Stimulated activated CD8-positive, alpha-beta memory T cell treated with anti-CD3 and anti-CD28 coated beads, Interleukin-12 subunit alpha, Interleukin-12 subunit beta, amount 100 ng/mL, for 1 hour (primary cell): ENCODE measurements at places on chromosomes 11 and 22.

GRCh38 chr11:98736833-98737232, 283.9 kb upstream of the CNTN5 start:
- no peak for DNase-seq

DNA sequence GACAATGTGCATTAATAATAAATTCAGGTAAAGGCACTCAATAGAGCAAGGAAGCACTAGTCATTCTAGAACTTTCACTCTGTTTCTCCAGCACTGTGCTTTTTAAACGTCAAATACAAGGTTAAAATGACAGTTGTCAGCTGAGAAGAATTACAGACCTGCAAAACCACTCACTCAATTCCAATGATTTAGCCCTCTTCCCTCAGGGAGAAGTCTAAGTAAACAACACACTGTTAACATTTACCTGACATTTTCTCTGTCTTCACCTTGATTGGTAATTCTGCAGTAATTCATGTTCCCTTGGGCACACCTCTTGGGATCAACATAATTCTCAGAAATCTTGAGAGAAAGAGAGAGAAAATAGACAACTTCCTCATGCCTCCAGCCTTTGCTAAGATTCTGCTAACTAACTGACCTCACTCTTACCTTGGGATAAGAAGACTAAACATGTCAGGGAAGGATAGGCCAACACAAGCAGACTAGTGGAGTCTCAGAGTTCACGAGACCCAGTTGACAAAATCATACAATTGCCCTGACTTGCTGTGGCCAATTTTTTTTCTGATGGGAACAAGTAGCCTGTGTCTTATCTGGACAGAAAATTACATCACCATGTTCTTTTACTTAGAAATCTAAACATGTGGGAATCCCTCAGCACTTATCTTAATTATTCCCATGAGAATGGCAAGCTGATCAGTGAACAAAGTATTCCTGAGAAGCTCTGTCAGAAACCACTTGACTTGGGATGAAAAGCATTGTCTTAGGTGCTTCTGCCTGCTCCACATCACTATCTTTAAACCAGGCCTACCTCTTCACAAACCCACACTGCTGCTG, 516.8 kb upstream of the FAT3 start:
- DNase-seq: no peak

DNA sequence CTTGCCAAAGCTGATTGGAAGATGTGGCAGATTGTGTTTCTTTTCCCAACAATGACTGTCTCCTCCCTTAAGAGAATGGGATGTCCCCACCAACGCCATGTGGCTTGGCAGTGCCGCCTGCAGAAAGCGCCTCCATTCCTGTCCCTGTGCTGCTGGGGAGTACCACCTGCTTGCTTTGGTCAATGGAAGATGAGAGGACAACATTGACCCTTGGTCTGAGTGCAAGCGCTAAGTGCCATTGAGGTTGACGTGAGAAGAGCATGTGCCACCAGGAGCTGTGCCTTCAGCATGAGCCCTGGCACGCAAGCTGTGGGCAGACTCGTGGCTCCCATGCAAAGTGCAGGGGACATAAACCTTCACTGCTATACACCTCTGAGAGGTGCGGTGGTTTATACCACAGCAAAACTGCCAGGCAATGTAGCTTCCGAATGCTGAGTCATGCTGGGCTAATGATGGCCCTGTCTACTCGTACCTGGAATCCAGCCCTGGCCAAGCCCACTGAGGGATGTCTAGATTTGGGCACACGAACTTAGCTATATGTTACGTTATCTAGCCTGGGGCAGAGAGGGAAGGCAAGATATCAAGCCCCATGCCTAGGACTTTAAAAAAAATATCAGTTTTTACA, 41.9 kb downstream of the MYEOV start:
- no peak for DNase-seq

- peak; percentile 75 for DNase-seq
Measured at GRCh38 chr22:24427500-24428164, at the start of gene ADORA2A. TSS of gene ADORA2A (plus strand) at chr22:24427599. CDS start at chr22:24433405, 5,806 bp downstream.

DNA sequence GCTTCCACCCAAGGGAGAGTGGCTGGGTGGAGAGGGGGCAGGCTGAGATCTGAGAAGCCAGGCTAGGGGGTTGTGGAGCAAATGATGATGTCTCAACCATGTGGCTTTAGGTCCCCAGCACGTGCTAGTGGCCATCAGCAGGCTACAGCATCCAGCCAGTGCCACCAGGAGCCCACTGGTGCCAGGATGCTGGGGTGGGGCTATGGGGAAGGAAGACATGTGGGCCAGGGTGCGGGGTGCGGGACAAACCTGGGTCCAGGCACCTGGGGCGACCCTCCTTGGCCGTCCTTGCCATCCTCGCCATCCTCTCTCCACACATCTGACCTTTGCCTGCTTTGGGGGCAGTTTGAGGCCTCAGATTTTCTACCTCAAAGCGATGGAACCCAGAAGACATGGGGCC, 104.3 kb downstream of the KCNQ1 start:
- no peak for DNase-seq

DNA sequence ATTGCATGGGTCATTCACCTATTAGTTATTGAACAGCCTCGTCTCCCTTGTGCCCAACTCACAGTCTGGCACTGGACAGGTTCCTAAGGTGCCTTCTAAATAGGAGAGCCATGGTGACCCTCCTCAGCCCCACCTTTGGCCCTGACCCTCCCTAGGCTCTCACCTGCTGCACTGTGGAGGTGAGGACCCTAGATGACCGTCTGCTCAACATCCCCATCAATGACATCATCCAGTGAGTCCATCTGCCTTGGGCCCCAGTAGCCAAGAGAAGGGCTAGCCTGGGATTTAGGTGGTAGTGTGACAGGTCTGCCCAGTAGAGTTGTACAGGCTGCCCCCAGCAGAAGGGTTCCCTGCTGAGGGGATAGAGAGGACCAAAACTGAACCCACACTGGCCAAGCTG, 13.6 kb downstream of the UCP2 start:
- DNase-seq: no peak

DNA sequence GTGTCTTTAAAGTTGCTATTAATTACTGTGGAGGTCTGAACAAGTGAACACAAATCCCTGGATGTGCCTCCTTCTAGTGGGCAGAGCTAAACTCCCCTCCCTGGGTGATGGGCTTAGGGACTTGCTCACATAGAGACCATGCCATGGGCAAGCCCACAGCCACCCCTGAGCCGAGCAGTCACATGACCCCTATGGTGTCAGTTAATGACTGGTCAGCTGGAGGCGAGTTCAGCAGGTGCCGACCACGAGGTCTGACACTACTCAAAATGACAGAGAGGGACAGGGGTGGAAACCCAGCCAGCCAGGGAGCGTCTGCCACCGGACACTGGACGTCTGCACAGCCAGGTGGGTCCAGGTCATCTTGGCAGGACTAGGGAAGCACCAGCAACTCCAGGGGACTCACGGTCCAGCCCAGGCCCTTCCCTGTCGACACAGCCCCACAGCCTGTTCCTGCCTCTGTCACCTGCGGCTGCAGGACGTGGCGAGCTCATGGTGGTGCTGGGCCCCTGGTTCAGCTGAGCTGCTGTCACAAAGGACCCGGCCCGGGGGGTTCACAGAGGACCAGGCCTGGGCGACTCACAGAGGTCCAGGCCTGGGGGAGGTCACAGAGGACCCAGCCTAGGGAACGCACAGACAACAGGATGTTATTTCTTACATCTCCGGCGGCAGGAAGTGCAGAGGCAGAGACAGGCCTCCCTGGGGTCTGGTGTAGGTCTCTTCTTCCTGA, 135.0 kb downstream of the BRD1 start:
- no peak for DNase-seq

GRCh38 chr11:16977136-16977993, 36.8 kb downstream of the PLEKHA7 start:
- no peak for DNase-seq

GRCh38 chr22:23750714-23751440, at the start of gene ZNF70:
TSS of gene ZNF70 (minus strand) at chr22:23751112. CDS start at chr22:23745140, 5,972 bp downstream.
- DNase-seq: peak; percentile 72

DNA sequence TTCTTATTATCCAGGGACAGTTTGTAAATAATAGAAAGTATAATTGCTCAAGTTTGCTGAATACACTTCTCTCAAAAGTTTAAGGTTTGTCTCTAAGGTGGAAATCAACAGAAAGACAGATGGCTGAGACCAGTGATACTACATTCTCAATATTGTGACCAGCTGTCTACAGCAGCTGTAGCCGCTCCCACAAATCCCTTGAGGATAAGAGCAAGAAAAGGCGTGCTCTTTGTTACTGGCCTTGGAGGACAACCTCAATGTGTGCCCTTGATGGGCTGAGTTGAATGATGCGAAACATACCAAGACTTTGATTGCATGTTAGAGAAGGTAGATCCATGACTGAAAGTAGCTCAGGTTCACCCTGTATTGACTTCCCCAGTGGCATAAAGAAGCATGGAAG, 6.1 kb downstream of the OR6M1 start:
- DNase-seq: no peak

DNA sequence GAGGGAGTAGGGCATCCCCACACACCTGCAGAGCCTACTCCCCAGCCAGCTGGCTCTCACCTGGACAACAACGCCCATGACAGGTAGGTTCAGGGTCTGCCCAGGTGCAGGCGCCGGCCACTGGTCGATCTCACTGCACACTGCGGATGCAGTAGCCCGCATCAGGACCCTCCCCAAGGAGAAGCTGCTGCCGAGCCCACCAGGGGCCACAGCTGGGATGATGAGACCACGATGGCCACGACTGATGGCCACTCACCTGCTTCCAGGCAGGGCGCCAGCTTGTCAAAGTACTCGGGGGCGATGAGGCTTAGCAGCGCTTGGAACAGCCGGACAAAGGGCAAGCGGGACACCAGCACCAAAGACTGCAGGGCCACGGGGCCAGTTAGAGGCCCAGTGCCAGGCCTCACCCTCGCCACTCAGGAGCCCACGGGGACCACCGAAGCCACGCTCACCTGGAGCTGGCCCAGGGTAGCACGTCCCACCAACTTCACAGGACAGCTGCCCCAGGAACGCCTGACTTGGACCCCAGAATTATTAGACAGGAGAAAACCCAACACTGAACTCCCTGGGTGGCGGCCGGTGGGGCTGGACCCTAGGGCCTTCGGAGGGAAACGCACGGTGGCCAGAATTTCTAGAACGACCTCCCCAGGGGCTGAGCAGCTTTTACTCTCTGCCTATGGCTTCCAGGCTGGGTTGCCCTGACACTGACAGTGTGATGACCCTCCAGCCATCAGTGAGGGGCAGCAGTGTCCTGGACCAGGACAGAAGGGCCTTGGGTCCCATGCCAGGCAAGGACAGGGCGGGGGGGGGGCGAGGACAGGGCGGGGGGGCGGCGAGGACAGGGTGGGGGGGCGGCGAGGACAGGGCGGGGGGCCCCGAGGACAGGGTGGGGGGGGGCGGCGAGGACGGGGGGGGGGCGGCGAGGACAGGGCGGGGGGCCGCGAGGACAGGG, 8.9 kb upstream of the PLXNB2 start:
- no peak for DNase-seq

DNA sequence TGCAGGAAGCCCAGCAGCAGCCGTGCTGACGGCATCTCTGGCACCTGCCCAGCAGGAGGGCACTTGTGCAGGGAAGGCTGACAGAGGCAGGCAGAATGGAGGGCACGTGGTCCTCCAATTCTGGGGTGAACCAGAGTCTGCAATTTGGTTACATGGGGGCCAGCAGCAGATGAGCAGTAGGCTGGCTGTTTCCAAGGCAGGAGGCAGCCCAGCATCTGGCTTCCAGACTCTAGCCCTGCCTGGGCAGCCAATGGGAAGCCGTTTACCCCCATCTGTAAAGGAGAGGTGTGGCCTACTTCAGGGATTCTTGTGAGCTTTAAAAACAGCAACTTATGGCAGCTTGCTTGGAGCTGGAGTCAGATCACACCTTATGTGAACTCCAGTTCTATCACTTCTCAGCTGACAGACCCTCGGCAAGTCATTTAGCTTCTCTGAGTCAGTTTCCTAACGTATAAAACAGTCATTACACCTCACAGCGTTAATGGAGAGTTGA, 27.9 kb upstream of the RASL10A start:
- no peak for DNase-seq

GRCh38 chr11:96017856-96018255, 93.9 kb upstream of the MTMR2 start:
- no peak for DNase-seq

- DNase-seq: no peak
Measured at GRCh38 chr11:75535071-75535470, 9.3 kb upstream of the GDPD5 start.

- no peak for DNase-seq
Measured at GRCh38 chr11:121801394-121801748, 314.6 kb downstream of the BLID start.

GRCh38 chr11:12092714-12093113, 17.7 kb upstream of the MICAL2 start:
- DNase-seq: no peak

- no peak for DNase-seq
Measured at GRCh38 chr11:13638422-13638821, 30.0 kb upstream of the FAR1 start.

DNA sequence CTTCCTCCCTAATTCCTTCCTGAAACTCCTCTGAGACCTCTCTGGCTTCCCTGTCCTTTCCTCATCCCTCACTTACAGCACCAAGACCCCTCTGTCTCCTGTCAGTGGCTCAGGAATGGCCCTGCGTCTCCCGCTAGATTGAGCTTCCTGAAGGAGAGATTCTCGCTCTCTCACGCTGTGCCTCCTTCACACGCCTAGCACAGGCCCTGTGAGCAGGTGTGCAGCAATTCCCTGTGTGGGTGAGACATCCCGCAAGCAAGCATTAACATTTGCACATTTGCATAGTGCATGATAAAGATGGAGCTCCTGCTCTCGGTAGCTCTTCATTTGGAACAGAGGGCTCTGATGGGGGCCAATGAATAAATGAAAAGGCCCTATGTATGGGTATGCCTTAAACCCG, 159.8 kb downstream of the ADAMTS15 start:
- DNase-seq: no peak

DNA sequence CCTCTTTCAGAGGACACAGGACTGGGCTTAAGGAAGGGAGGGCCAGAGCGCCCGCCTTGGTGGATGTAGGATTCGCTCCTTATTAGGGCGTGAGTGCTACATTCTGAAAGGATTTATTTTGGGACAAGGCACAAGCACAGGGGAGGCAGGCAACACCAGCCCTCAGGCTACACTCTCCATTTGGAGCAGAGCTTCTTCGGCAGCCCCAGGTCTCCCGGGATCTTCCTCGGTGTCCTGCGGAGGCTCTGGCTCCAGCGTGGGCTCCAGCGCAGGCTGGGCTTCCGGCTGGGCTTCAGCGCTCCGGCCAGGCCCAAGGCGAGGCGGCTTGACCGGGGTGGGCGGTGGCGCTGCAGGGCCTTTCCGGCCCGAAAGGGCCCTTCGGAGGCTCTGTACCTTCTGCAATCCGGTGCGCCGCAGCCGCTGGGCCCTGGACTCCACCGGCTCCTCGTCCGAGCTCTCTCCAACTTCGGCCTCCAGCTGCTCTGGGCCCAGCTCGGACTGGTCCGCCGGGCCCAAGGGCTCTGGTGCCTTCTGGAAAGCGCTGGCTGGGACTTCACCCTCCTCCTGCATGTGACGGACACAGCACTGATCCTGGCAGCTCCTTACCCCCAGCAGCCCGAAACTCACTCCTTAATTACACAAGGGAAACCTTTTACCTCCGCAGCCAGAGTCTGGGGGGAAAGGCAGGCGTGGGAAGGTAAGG, 1.1 kb downstream of the CAVIN3 start:
- DNase-seq: no peak

DNA sequence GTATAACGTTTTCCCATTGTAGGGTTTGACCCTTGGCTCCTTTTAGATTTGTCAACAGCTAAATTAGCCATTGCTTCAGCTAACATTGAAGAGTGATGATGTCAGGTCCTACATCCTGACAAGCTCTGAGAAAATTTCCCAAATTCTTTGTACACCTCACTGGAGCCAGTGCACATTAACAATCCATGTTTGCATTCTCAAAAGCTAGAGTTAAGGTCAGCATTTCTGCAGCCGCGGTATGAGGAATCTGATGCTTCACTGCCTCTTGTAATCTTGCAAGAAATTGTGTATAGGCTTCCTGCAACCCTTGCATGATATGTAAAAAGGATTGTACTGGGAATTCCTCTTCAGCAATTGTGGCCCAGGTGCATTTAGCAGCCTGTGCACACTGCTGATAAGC, 33.1 kb upstream of the NCAM1 start:
- no peak for DNase-seq
